ENCODE measurements at places on chromosomes 12 and 14.

GRCh38 chr14:79204591-79204990 is 1006.7 kb downstream of the DIO2 start:
- no peak for DNase-seq

DNA sequence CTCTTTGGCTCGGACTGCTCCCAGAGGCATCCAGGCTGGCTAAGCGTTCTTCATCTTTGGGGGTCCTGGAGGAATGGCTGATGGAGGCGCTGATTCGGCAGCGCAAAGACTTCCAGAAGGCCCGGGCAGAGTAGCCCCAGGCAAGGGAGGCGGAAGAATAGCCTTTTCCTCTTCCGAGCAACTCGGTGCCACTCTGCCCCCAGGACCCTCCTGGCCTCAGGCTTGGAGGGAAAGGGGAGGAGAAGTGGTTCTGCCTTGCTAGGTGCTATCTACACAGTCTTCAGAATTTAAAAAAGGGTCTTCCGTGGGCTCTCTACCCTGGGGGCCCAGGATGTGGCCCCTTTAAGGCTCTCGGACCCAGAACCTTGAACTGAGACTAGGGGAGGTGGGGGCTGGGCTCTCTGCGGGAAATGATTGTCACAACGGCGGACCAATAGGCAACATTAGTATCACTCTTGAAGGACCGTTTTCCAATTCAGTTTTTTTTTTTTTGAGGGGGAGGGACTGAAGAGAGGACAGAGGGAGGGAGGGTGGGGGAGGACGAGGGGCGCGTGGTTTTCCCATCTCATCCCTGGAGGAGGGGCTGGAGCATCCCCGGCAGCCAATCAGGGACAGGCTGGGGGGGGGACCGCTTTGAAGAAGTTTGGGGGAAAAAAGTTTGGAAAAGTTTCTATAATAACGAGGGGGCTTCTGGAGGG is at the start of gene NFATC4:
Gene NFATC4, plus strand, starts transcription at position 671 of the 698 bp plus-strand sequence. CDS start 157 bp downstream, outside the sequence.
- no peak for DNase-seq

DNA sequence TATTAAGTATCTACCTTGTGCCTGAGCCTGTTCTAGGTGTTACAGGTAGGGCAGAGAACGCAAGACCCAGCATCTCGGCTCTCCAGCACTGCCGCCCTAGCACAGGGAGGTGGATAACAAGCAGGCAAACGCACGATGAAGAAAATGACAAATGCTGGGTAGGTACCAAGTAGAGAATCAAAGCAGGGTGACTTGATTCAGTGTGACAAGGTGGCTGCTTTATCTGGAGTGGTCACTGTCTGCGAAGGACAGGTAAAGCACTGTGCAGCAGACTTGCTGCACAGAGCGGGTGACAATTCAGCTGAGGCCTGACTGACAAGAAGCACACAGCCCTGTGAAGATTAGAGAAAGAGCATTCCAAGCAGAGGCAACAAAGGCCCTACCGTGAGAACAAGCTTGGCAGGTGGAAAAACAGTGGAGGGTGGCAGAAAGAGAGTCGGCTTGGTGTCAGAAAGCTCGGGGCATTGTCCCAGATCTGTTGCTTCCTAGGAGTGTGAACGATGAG is 12.9 kb downstream of the PRKCH start:
- DNase-seq, result no peak

- no peak for DNase-seq
Observed at GRCh38 chr12:7091660-7092228, 501 bp downstream of the C1R start.

DNA sequence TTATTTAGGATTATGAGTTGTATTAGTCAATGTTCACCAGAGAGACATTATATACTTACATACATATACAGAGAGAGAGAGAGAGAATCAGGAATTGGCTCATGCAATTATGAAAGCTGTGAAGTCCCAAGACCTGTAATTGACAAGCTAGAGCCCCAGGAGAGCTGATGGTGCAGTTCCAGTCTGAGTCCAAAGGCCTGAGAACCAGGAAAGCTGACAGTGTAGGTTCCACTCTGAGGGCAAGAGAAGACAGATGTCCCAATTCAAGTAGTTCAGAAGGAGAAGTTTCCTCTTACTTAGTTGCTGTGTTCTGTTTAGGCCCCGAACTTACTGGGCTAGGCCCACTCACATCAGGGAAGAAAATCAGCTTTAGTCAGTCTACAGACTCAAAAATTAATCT is 76.4 kb upstream of the FICD start:
- no peak for DNase-seq

GRCh38 chr14:100453930-100454329 is 130.8 kb downstream of the SLC25A47 start:
- no peak for DNase-seq

DNA sequence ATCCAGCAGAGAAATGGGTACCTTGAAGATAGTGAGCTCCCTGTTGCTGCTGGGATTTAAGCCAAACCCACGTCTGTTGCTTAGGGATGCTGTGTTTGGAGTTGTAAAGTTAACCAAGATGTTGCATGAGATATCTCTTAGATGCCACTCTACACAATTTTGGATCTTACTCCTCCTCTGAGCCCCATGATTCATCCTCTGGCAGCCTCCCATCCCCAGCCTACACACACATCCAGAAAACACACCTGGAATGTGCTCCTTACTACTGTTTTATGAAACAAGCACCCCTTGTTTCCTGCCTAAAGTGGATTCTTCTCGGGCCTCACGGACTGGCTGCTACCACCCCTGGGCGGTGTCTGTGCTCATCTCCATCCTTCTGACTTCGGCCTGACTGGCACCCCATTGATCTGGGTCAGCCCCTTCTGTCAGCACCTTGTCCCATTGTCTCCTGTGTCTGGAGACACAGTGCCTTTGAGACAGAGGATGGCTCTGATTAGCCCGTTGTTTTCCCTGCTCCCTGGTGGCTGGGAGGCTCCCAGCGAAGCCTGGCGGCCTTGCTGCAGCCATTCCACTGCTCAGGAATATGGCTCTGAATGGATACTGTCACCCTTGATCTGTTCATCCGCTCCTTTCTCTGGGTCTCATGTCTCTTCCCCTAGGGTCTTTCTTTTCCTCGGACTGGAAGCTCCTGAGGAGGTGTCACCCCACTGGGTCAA is 24.3 kb downstream of the TSPAN9 start:
- no peak for DNase-seq

- no peak for DNase-seq
Observed at GRCh38 chr12:110677982-110678381, 10.9 kb downstream of the HVCN1 start.

DNA sequence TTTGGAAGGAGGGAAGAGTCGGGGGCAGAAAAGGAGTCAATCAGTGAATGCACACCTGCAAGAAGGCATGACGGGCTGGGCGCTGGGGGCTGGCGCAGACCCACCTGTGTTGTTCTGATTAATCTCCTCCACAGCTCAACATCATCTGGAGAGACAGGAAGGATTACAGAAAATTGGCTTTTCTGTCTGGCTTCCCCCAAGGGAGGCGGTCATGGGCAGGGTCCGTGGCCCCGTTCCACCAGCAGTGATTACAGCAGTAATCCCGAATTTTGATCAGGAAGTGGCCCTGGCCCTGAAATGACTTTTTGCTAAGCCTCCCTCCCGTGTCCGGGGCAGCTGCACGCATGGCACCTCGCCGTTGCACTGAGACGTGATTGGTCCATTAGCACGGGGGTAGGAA is 24.4 kb upstream of the GALNT9 start:
- DNase-seq, result no peak

GRCh38 chr12:42868291-42868690 is 278.7 kb upstream of the PRICKLE1 start:
- no peak for DNase-seq

GRCh38 chr12:65522956-65523860 is 244.7 kb downstream of the MSRB3 start:
- DNase-seq, result no peak

DNA sequence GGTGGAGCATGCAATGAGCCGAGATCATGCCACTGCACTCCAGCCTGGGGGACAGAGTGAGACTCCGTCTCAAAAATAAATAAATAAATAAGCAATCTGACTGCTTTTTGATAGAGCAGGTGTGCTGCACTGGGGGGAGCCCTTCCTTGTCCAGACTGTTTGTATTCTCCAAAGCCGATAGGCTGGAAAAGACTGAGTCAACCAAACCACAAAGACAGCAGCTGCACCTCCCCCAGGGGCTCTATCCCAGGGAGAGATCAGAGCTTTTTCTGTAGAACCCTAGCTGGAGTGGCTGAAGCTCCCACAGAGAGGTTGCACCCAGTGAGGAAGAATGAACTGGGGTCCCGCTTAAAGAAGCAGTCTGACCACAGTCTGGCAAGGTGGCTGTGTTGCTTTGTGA is 45.8 kb upstream of the LALBA start:
- DNase-seq, result no peak

DNA sequence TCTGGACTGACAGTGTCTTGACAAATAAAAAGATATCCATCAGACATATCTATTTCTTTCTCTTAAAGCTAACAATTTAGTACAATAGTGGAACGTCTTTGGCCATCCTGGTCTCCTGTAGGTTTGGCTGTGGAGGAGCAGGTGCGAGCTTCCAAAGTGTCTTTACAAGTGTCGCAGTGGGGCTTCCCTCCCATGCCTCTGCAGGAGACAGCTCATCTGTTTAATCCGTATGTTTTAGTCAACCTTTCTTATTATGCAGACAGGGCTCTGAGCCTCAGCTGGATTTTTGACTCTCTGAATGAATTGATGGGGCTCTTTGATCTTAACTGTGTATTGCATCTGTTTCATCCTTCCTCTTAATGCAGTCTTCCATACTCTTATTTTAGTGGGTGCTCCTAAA is 57.5 kb downstream of the RMST start:
- no peak for DNase-seq

GRCh38 chr14:101982621-101983020 is 18.2 kb downstream of the DYNC1H1 start:
- DNase-seq, result no peak

- DNase-seq, result no peak
Observed at GRCh38 chr14:33859306-33859705, 91.6 kb downstream of the EGLN3 start.

DNA sequence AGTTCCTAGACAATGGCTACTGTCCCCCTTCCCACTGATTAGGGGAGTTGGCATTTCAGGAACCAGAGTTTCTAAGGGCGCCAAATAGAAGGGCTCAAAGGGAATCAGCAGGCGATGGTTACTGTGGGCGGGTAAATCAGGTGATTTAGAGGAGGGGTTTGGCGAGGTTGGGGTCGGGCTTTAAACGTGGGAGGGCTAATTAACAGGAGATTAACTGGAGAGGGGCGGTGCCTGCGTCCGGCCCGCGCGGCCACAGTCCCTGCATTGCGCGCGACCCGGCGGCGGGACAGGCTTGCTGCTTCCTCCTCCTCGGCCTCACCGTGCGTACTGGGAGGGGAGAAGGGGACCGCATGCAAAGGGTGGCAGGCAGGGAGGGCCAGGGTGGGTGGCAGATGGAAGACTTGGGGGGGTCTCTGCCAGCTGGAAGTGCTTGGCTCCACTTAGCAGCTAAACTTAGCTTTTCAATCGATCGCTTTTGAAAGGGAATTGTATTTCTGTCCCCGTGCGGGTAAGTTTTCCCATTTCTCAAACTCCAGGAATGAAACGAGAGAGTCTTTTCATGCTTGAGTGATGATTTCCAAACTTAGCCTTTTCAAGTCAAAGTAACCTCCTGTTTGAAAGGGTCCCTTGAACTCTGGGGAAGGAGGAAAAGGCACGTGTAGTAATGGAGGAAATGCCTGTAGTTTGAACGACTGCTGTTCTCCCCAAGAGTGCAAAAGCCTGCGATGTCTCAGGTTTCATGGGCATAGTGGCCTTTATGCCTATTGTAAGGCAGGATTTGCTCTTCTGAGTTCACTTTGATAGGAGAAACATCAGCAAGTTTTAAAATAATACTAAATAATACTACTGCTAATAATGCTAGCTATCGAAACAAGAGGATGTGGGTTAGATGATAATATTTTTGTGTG is at the start of gene MGST1:
Gene MGST1, plus strand, starts transcription at position 255 of the 908 bp plus-strand sequence. CDS start 6,608 bp downstream, outside the sequence.
- DNase-seq, result no peak

- DNase-seq, result no peak
Observed at GRCh38 chr12:75954041-75954440, 77.5 kb downstream of the PHLDA1 start.

GRCh38 chr12:12776261-12776660 is 9.2 kb upstream of the APOLD1 start:
- no peak for DNase-seq

DNA sequence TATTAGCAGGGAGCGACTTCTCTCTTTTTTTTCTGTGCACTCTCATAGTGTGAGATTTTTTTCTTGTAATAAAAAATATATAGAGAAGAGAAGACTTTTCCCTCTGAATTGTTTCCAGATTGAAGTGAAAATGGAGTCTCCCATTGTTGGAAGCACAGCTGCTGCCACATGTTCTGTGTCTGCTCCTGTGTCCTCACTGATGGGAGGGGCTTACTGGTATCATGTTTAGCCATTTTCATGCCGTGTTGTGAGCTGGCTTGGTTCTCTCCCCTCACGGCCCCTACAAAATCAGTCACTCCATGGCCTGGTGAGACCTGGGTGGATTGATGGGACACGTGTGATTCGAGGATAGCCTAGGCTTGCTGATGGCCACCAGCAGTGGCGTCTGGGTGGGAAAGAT is 379.7 kb upstream of the DDHD1 start:
- no peak for DNase-seq

DNA sequence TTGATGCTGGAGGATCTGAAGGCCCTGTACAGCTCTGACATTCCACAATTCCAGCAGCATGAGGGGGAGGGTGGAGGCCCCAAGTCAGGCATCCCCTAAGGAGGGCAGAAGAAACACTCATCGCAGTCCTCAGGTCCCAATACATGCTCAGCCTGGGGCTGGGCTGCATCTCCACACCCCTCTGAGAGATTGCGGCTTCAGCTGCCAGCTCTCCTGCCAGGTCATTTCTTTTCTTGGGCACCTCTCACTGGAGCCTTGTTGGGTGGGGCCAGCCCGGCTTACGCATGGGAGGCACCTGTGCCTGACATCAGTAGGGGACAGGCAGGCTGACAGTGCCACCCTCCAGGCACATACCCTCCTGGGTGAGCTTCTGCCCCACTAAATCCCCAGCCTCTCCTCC is 89.8 kb downstream of the DICER1 start:
- no peak for DNase-seq

DNA sequence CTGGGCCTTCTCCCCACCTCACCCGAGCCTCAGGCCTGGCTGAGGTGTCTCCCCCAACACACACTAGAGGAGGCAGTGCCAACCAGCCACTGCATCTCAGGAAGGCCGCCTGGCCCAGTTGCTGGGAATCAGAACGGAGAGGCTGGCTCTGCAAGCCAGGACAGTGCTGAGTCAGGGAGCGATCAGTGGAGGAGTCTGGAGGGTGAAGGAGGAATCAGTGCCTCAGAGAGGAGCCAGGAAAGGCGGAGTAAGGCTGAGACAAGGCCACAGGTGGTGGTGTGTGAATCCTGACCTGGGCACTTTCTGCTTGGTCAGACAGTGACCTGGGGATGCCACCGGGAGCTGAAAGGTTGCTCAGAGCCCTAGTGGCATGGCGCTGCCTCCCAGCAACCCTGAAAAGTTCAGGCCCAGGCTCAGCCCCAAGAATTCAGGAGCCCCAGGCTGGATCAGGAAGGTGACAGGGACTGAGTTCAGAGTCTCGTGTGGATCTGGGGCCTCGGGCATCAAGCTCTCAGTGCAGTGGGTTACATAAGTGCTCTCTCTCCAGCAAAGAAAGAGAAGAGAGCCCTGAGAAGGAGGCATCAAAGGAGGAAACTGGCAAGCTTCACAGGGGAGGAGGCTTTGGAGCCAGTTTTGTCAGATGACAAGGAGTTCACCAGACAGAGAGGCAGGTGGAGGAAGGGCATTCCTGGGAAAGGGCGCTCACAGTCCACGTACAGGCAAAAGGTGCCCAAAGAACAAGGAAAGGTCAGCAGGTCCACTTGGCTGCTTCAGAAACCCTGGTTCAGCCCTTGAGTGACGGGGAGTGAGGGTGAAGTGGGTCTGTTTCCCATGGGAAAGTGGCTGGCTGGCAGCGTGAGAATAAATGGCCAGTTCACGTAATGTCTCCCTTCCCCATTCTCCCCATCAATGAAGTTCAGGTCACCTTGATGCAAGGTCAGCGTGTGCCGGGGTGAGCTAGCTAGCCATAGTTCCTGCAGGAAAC is 87.8 kb downstream of the ZFP36L1 start:
- DNase-seq, result no peak

Measured in AML-193 (cell line).